ENCODE measurements at places on chromosomes 5 and 9. TPM values are rescaled to one million over a fixed set of nuclear protein-coding genes. Genes with fewer than 3 reads are reported as not detected.
A peak's percentile ranks its signal among the peaks of the same experiment; 100 is the strongest.

GRCh38 chr9:19976226-19976625 is 187.4 kb upstream of the SLC24A2 start:
- no peak for DNase-seq
- H3K36me3 ChIP-seq, result no peaks in the 10 kb centered on the region
- H3K27ac ChIP-seq, result no peak overlapping the region
- no peaks in the 10 kb centered on the region for H3K4me1 ChIP-seq
- no peaks in the 10 kb centered on the region for H3K27me3 ChIP-seq

Gene PCDHGA8
- total RNA-seq, result 14.6 TPM

DNA sequence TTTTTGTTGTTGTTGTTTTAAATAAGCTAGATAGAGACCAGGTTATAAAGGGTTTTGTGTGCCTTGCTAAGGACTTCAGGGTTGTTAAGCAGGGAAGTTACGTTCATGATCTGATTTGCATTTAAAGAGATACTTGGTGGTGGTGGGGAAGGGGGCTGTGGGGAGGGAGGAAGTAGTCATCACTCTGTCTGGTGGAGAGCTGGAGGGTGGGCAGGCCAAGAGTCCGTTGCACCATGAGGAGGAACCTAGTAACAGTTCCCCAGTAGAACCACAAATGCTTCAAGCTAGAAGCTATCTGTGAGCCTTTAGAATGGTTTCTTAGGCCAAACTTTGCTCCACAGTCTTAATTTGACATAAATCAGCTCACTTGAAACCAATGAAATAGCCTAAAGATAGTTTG is 18.7 kb upstream of the ROPN1L start:
- H3K27ac ChIP-seq, result no peak overlapping the region
- H3K36me3 ChIP-seq, result peaks cover 90% of the 10 kb centered on the region
- peaks cover 15% of the 10 kb centered on the region for H3K4me1 ChIP-seq
- no peak overlapping the region for H3K4me3 ChIP-seq
- no peak for DNase-seq

GRCh38 chr9:109471475-109472393 is 26.4 kb downstream of the PTPN3 start:
- H3K27me3 ChIP-seq, result no peaks in the 10 kb centered on the region
- H3K27ac ChIP-seq, result no peak overlapping the region
- peaks cover 8% of the 10 kb centered on the region for H3K4me1 ChIP-seq
- no peaks in the 10 kb centered on the region for H3K36me3 ChIP-seq
- no peak for DNase-seq
- H3K4me3 ChIP-seq, result no peak overlapping the region

DNA sequence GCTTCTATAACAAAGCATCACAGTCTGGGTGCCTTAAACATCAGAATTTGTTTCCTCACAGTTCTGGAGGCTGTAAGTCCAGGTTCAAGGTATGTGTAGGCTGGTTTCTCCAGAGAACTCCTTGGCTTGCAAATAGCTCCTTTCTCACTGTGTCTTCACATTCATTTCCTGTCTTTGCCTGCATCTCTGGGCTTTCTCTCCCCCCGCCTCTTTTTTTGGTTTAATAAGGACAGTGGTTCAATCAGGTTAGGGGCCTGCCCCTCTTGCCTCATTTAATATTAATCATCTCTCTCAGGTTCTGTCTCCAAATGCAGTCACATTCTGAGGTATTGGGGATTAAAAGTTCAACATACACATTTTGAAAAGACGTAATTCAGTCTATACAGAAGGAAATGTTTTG is 225.5 kb upstream of the ATP10B start:
- H3K4me3 ChIP-seq, result no peak overlapping the region
- H3K27ac ChIP-seq, result no peak overlapping the region
- no peak for DNase-seq
- no peaks in the 10 kb centered on the region for H3K4me1 ChIP-seq
- no peaks in the 10 kb centered on the region for H3K27me3 ChIP-seq

- no peak overlapping the region for H3K4me3 ChIP-seq
- H3K36me3 ChIP-seq, result no peaks in the 10 kb centered on the region
- DNase-seq, result no peak
- H3K4me1 ChIP-seq, result no peaks in the 10 kb centered on the region
- no peak overlapping the region for H3K27ac ChIP-seq
- H3K27me3 ChIP-seq, result no peaks in the 10 kb centered on the region
Measured at GRCh38 chr5:173802670-173803165, 85.4 kb upstream of the CPEB4 start.

- H3K27ac ChIP-seq, result peak overlapping the region; percentile 4
- H3K4me3 ChIP-seq, result no peak overlapping the region
Measured at GRCh38 chr9:113570749-113571711, 107.5 kb downstream of the RGS3 start.

Gene COL5A1
- total RNA-seq, result 28.4 TPM

DNA sequence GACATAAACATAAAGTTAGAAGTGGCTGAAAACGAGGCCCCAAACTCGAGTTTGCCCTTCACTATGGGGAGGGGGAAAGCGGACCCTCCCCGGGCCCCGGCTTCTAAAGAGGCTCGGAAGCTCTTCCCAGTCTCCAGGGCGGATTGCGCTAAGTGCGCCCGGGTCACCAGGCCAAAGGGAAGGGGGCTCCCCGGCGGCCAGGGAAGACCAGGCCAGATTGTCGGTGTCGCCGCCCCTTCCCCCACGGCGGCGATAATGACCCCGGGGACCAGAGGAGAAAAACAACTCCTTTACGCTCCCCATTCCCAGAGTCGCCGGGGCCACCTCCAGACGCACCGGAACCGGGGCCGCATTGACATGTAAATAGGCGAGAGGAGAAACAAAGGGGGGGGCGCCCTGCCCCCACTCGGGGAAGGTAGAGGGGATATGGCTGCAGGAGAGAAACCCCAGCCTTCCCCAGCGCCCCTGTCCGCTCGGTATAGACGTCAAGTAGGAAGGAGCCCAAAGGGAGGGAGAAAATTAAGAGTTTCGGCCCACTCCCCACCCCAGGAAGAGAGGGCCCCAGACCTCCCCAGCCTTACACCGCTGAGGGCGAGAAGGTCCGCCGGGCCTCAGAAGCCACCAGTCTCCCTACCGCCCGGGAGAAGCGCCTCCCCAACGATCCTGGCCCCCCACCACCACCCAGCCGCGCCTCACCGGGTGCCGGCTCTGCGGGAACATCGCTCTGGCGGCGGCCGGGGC is 1.7 kb downstream of the TLE1 start:
- no peaks in the 10 kb centered on the region for H3K27me3 ChIP-seq
- H3K4me3 ChIP-seq, result peak overlapping the region; percentile 68
- DNase-seq, result peak; percentile 48
- H3K27ac ChIP-seq, result peak overlapping the region; percentile 80
- peaks cover 13% of the 10 kb centered on the region for H3K36me3 ChIP-seq
- peaks cover 30% of the 10 kb centered on the region for H3K4me1 ChIP-seq

DNA sequence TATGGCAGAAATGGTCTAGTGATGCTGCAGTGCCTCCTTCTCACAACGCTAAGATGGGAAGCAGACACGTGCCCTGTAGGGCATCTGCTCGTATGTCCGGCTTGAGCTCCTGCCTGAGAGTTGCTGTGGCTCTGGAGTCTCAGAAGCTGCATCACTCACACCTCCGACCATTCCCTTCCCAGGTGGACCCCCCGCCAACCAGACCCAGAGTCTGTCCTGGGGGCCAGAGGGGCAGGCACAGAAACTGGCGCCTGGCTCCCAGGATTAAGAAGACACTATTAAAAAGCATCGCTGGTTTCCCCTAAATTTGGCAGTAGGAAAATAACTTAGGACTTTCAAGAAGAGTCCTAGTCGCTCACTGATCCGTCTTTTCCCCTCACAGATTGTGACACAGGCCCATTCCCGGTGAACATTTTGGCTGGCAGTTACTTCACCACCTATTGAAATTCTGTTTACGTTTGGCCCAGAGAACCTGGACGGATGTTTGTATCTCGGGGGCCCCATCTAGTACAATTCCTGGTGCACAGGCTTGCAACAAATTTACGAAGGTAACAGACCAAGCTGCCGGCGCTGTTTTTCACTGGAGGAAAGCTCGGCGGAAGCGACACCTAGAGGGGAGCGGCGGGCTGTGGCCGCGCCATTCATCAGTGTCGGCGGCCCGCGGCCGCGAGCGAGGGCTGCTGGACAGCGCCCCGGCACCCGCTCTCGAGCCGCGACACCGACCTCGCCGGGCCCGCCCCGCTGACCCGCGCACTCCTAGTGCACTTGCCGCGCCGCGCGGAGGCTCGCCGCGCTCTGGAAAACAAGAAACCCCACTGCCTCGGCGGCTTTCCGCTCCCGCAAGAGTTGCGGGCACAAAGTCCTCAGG is 1.6 kb downstream of the FSTL4 start:
- peaks cover 18% of the 10 kb centered on the region for H3K4me1 ChIP-seq
- no peaks in the 10 kb centered on the region for H3K36me3 ChIP-seq
- no peak overlapping the region for H3K27ac ChIP-seq
- no peak overlapping the region for H3K4me3 ChIP-seq

GRCh38 chr5:173835661-173836060 is 52.5 kb upstream of the CPEB4 start:
- DNase-seq, result no peak
- no peak overlapping the region for H3K4me3 ChIP-seq
- no peak overlapping the region for H3K27ac ChIP-seq
- no peaks in the 10 kb centered on the region for H3K4me1 ChIP-seq
- H3K27me3 ChIP-seq, result no peaks in the 10 kb centered on the region

Gene LCP2
- 3.5 TPM for total RNA-seq

Gene PCSK1
- 0.09 TPM for total RNA-seq

Gene MTRR
- 33.8 TPM for total RNA-seq

GRCh38 chr9:89153232-89154017 is 25.2 kb downstream of the SHC3 start:
- H3K27me3 ChIP-seq, result no peaks in the 10 kb centered on the region
- no peaks in the 10 kb centered on the region for H3K36me3 ChIP-seq
- no peak overlapping the region for H3K4me3 ChIP-seq
- H3K27ac ChIP-seq, result no peak overlapping the region
- H3K4me1 ChIP-seq, result no peaks in the 10 kb centered on the region

- H3K4me3 ChIP-seq, result peak overlapping the region; percentile 58
- no peak overlapping the region for H3K27ac ChIP-seq
- no peaks in the 10 kb centered on the region for H3K4me1 ChIP-seq
Measured at GRCh38 chr5:168291964-168292785, 730 bp downstream of the WWC1 start.

DNA sequence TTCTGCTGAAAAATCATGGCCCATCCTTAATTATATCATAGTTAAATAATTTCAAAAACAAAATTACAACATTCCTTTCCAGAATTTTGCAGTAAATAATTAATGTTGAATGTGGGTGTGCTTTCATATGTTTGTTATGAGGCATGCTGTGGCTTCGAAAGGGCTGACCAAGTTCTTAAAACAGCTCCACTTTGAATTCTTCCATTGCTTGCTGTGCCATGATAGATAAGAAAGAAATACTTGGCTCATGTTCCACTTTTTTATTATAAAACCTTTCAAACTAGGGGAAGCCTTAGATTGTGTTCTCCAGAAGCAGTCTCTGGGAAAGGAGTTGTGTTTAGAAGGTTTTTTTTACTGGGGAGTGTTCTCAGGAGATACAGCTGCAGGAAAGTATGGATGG is 1278.7 kb upstream of the DMAC1 start:
- no peak overlapping the region for H3K27ac ChIP-seq
- H3K36me3 ChIP-seq, result no peaks in the 10 kb centered on the region
- no peak for DNase-seq
- no peaks in the 10 kb centered on the region for H3K27me3 ChIP-seq
- H3K4me1 ChIP-seq, result no peaks in the 10 kb centered on the region
- no peak overlapping the region for H3K4me3 ChIP-seq

GRCh38 chr5:121497176-121497575 is 354.5 kb upstream of the FTMT start:
- H3K4me1 ChIP-seq, result no peaks in the 10 kb centered on the region
- H3K36me3 ChIP-seq, result no peaks in the 10 kb centered on the region
- H3K27me3 ChIP-seq, result no peaks in the 10 kb centered on the region
- H3K27ac ChIP-seq, result no peak overlapping the region

DNA sequence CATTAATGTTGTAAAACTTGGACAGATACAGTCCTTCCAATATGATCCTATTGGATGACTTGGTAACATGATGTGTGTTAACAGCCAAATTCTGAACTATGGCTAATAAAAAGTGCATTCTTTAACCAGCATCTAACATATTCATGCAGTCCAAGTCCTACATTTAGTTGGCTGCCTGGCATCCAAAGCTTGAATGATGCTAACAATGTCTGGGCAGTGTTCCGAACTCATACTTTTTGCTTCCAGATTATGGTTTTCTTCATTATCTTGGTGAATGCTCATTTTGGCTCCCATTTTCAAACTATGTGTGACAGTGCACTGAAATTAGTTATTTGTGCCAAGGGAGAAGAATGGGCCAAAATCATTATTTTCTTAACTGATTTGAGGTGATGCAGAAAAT is 2.8 kb downstream of the FAM174A start:
- no peak for DNase-seq
- H3K36me3 ChIP-seq, result no peaks in the 10 kb centered on the region
- H3K4me1 ChIP-seq, result peaks cover 9% of the 10 kb centered on the region
- no peak overlapping the region for H3K27ac ChIP-seq
- no peak overlapping the region for H3K4me3 ChIP-seq

DNA sequence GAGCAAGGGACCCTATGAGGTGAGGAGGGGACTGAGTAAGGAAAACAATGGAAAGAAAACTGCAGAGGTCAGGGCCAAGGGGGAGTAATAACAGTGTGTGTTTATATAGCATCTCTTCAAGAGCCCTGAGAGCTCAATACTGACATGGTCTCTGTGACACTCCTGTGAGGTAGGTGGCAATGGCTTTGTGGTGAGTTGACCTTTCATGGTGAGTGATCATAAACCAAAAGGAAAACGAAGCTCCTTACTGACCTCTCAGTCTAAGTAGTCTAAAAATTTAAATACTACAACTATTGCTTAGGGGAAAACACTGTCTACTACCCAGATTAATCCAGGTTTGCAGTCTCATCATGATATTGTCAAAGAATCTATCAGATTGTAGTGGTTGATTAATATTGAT is 130.9 kb downstream of the SNCAIP start:
- H3K4me1 ChIP-seq, result no peaks in the 10 kb centered on the region
- H3K4me3 ChIP-seq, result no peak overlapping the region
- no peaks in the 10 kb centered on the region for H3K36me3 ChIP-seq
- no peak for DNase-seq

DNA sequence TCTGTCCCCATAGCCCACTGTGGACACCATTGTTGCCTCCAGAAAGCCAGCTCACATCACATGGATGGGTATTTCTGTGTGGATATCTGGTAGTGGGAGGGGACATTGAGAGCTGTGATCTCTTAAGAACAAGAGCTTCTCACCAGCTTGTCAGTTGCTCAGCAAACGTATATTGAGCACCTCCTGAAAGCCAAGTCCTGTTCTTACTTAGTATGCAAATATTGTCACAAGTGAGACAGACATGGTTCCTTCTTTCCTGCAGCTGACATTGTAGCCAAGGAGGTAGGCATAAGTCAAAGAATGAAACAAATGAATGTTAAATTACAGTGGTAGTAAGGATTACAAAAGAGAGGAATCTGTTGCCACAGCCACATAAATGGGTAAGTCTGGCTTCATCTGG is 3.8 kb downstream of the TCOF1 start:
- no peak for DNase-seq
- peaks cover 47% of the 10 kb centered on the region for H3K36me3 ChIP-seq
- H3K4me1 ChIP-seq, result peaks cover 7% of the 10 kb centered on the region
- H3K4me3 ChIP-seq, result no peak overlapping the region

- H3K27ac ChIP-seq, result no peak overlapping the region
- no peak for DNase-seq
- H3K36me3 ChIP-seq, result no peaks in the 10 kb centered on the region
- H3K27me3 ChIP-seq, result no peaks in the 10 kb centered on the region
- H3K4me1 ChIP-seq, result no peaks in the 10 kb centered on the region
- H3K4me3 ChIP-seq, result no peak overlapping the region
Measured at GRCh38 chr9:19630760-19631159, 158.1 kb downstream of the SLC24A2 start.

- H3K4me1 ChIP-seq, result no peaks in the 10 kb centered on the region
- no peak for DNase-seq
- no peaks in the 10 kb centered on the region for H3K27me3 ChIP-seq
- H3K36me3 ChIP-seq, result no peaks in the 10 kb centered on the region
Measured at GRCh38 chr5:10017786-10018185, 231.9 kb downstream of the ATPSCKMT start.

Measured in heart left ventricle (tissue), 16 donors.